ENCODE measurements at places on chromosomes 5 and 9.

- DNase-seq = no peak
Observed at GRCh38 chr9:90256345-90256744, 386.3 kb downstream of the DIRAS2 start.

- DNase-seq = no peak
Observed at GRCh38 chr9:95770653-95771131, 104.8 kb upstream of the ERCC6L2 start.

DNA sequence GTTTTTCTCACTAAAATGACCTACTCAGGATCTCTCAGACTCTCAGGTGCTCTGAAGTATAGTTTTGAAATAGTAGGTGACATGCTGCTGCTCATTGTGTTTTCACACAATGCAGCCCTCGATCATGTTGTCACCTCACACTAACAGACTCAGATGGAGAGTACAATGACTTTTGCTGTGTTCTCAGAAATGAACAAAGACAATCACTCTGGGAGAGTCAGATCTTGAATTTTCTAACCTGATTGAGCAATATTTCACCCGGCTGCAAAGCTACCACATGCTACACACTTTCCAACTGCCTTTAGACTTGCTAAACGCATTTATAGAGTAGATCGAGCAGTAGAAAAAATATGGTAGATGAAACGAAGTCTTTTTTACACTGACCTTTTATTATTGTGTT is 113.4 kb downstream of the ST8SIA4 start:
- no peak for DNase-seq

DNA sequence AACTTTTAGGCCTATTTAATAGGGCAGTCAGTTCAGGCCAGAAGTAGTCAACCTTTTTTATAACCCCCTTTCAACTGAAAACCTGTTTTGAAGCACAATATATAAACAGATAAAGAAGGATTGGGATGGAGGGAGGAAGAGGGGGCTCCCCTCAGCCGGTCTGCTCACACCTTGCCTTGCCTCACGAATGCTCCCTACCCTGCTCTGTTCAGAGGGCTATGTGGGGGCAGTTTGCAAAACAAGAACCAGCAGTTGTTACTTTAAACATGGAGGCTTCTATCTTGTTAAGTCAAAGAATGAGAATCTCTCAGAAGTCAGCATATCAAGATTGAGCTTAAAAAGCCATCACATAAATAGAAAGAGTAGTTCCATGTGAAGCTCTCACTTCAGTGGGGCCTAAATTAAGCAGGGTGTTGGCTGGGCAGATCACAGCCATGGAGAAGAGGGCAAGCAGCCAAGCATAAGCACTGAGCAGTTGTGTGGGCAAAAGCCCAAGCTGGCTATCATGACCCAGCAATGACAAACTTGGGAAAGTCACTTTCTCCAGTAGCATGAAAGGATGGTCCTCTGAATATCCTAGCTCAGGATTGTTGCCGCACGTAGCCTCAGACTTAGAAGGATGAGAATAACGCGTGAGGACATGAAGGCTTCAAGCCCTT is 70.6 kb downstream of the ALDH1A1 start:
- DNase-seq = no peak

DNA sequence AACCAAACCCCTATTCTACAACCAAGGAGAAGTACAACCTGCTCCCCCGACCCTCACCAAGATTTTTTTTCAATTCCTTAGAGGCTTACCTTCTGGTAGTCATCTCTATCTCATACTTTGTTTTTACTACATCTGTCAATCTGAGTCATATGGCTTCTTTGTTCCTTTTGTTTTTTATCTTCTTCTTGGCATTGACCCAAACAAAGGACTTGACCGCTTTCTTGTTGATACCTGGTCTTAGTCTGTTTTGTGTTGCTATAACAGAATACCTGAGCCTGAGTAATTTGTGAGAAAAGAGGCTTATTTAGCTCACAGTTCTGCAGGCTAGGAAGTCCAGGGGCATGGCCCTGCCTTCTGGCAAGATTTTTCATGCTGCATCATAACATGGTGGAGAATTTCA is 352.7 kb downstream of the MLLT3 start:
- DNase-seq = no peak

- DNase-seq = no peak
Observed at GRCh38 chr5:137488516-137488915, 10.6 kb downstream of the SPOCK1 start.

DNA sequence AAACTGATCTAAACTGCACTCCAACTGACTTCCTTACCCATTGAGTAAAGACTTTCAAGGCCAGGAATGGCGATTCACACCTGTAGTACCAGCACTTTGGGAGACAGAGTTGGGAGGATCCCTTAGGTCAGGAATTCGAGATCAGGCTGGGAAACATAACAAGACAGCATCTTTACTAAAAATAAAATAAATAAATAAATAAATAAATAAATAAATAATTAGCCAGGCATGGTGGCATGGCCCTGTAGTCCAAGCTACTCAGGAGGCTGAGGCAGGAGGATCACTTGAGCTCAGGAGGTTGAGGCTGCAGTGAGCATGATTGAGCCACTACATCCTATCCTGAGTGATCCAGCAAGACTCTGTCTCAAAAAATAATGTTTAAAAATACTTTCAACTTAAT is 148.4 kb downstream of the CEMIP2 start:
- no peak for DNase-seq

DNA sequence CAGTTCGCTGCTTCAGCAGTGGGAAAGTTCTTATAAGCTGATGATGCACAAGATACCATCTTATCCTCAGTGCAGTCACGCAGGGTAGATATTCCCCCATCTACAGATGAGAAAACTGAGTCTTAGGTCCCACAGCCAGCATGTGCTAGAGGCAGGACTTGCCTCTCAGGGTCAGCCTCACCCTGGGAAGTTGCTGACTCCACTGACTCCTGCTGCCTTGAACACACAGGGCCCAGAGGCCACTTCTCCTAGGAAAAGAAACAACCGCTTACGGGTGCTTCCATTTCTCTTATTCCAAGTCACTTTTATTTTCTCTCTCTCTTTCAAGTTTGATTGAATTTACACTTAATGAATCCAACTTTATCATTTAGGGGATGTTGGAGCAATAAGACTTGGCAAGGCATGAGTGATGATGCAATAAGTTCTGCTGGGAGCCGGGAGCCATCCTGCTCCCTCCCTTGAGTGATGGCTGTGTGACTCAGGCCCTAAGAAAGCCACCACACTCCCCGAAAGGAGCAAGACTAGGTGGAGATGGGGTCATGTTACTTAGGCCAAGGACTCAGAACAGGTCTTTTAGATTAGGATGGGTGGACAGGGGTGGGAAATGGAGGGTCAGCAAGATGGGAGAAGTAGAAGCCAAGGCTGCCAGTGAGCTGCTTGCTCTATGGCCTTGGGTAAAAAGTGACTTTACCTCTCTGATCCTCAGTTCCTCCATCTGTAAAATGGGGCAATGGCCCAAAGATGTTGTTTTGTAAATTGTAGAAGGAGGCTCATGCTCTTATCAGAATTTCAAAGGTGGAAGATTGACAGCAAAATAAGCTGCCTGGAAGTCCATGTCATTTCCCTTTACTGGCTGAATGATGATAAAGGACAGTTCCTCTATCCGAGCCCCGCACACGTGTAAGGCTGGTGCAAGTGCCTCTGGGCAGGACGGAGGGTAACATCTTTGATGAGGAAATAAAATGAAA is 67.4 kb upstream of the ZNF618 start:
- no peak for DNase-seq

DNA sequence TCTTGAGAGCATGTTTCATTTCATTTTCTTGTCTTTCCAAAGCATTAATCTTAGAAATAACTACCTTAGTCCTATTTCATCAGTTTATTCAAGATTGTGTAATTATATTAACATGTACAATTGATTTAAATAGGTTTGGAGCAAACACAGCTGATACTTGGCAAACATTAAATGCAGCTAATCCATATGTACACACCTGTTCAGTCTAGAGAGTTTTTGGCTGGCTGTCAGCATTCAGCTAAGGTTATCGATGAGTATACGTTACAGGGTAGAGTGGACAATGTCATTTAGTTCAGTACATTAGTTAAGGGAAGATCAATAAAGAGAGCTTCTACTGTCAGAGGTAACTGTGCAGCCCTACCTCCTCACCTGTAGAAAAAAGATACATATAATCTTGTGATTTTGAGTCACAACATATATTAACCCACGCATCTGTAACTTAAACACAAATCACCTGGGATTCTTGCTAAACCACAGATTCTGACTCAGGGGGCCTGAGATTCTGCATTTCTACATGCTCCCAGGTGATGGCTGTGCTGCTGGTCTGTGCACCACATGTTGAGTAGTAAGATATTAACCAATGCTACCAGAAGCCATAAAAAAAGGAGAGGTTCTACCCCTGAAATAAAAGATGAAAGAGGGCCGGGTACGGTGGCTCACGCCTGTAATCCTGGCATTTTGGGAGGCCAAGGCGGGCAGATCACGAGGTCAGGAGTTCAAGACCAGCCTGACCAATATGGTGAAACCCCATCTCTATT is 34.1 kb upstream of the PCA3 start:
- DNase-seq = no peak

DNA sequence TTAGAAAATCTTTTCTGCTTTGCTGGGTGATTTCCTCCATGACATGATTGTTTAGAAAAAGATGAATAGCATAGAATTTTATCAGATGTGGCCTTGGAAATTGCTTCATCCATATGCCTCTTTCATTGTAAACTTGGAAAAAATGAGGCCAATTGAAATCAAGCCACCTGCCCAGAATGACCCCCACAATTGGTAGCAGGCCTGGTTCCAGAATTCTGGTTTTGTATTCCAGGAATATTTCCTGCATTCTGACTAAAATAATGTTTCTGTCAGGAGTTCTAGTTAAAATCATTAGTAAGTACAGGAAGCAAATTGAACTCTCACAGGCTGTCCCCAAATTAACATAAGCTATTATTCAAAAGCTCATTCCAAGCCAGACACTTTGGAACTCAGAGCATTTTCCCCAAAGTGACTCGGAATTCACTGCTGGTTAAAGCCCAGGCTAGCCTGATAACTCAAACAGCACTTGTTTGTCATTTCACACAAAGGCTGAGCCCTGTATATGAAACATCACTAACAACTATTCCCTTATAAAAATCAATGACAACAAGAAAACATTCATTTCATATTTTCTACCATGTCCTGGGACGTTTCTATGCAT is 75.1 kb upstream of the ADCY2 start:
- no peak for DNase-seq

DNA sequence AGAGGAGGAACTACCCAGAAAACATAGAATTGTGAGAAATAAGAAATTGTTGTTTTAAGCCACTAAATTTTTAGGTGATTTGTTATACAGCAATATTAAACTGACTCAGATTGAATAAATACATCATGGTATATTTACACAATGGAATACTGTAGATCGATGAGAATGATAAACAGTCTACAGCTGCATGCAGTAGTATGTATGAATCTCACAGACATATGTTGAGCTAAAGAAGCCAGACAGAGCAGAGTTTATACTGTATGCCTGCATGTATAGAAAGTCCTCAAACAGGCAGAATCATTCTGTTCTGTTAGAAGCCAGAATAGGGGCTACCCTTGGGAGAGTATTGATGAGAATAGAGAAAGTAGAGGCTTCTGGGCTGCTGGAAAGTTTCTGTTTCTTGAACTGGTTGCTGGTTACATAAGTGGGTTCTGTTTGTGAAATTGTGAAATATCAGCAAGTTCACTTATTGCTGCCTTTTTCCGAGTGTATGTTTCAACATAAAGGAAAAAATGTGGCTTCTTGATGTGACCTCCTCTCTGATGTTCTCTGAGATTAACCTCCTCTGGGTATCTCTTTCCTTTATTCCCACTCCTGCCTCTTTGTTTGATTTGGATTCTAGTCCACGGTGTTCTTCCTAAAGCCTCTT is 9.6 kb downstream of the KIAA1958 start:
- DNase-seq = no peak

DNA sequence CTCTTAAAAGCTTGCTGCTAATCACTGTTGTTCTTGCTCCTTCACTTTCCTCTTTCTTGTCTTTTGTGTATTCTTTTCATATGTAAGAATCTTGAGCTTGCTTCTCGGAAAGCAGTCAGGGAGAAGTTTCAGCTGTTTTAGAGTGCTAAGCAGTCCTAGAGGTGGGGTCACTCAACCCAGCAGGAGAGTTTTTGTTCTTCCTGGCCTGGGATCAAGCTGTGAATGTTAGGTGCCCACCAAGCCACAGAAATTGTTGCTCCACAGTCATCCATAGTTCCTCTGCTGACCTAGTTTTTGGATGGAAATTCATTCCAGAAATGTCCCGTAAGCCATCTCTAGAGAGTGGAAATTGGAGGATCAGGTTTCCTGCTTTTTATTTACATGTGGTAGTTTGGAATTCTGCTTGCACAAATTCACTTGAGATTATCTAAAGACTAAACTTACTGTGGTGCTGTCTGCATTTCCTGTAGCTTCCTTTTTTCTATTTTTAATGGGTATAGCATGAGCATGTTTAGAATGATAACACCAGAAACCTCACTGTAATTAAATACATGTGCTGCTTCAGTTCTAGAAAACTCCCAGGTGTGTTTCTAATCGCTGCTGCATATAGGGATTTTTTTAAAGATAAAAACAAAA is 108.7 kb downstream of the MAST4 start:
- DNase-seq = no peak

DNA sequence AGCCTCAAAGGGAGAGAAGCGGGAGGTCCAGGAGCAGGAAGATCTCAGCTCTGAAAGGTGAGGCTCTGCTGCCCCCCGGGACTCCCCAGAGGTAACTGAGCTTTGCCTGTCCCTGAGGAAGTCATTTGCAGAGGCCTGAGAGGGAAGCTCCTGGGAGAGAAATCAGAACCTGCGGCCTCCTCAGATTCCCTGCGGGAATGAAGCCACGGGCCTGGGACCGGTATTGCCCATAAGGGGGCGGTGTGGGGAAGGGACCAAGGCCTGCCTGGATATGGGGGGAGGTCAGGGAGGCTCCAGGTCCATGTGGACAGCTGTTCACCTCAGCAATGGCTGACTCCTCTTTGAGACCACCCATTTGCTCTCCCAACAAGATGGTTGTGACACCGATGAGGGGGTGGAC is 1.3 kb downstream of the SPATA31E1 start:
- DNase-seq = no peak

- DNase-seq = no peak
Observed at GRCh38 chr9:36991516-36992134, 42.4 kb downstream of the PAX5 start.

DNA sequence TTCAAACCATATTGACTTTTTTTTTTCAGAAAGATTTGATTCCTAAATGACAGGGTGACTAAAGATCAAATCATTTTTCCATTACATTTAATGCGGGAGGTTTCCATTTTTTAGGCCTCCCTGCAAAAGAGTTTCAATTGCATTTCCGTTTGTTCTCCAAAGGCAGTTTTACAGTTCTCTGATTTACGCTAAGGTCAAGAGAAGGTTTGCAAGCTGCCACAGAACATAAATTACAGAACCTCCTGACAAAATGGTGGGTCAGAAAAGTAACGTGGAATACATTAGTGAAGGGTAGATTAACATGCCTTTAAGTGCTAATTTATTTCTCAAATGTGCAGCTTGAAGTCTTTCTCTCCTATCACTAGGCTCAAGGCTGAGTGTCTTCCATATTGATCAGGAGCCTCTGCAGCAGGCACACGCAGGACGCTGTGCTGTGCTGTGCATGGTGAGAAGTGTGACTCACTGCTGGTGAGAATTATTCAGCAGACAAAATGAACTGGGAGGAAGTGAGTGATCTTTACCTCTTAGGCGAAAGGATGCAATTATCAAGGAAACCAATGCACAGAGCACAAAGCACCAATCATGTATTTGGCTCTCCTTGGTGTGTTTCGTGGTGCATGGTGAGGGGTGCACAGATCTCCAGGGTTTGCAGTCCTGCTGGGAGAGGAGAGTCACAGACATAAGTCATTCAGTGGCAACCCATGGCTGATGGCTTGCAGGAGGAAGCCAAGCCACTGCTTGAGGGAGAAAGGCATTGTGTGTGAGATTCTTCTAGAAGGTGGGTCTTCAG is 136.3 kb downstream of the TENT4A start:
- no peak for DNase-seq
